ENCODE measurements at places on chromosomes 7 and 10. TPM values are rescaled to one million over a fixed set of nuclear protein-coding genes. Genes with fewer than 3 reads are reported as not detected.

GRCh38 chr7:18754766-18755165 lies 259.2 kb downstream of the HDAC9 start:
- DNase-seq: no peak

- no peak for DNase-seq
Measured at GRCh38 chr10:79079490-79080355, 11.0 kb downstream of the ZMIZ1 start.

DNA sequence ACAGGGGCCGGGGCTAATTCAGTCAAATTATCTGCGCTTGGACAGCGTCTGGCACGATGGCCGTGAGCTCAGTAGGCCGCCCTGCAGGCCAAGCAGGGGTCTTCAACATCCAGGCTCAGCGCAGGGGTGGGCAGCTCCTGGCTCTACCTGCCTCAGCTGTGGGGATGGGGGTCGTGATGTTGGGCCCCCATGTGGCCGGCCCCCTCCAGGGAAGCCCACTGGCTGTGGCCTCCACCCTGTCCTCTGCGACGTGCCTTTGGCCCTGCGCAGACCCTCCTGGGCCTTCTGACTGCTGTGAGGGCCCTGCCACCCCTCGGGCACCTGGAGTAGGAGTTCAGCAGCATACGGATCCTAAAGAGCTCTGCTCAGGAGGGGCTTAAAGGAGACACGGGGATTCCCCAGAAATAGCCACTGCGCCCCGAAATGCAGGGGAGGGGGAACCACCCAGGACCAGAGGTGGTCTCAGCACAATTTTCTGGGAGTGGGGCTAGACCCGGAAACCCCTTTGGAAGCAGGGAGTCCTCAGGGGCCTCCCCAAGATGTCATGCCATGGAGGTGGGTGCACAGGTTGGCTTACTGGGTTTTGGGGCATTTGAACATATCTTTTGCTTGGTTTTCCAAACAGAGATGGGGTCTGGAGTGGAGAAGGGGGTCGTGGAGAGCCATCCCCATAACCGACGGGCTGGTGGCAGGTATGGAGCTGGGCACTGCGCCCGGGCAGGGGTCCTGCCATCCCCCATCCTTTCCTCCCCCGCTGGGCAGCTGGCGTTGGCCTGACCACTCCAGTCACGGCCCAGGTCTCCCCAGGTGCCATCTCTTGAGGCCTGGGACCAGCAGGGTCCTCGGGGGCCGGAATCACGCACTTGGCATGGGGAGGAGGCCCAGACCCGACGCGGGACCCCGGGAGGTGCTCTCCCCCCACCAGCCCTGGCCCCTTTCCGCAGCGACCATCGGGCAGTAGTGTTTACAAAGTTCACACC lies 4.0 kb upstream of the ADAP1 start:
- DNase-seq: no peak

DNA sequence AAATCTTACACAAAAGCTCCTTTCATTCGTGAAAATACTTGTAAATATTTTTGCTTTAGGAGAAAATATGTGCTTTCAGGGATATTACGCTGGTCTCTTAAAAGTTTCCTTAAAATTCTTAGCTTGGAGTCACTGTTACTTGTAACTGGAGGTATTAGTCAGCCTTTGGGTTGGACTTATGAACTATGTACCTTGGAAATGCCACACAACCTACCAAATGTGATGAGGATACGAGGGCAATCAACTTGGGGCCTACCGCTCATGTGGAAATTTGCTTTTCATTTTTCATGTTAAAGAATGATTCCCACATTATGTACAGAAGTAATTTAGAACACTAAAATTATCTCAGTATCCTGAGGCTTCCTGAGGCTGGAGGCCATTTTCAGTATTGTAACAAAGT lies 23.1 kb downstream of the SPAM1 start:
- DNase-seq: no peak

The DCLRE1A gene
- total RNA-seq: 5.4 TPM

The HEPACAM2 gene
- not detected for total RNA-seq

The EIF3B gene
- 64.9 TPM for total RNA-seq

The TEX36 gene
- total RNA-seq: not detected

Data from cardiac septum (tissue), 1 donor.